ENCODE measurements at places on chromosomes 12 and 14.

GRCh38 chr12:70043490-70044138 lies 199.6 kb upstream of the CNOT2 start:
- no peak for DNase-seq

GRCh38 chr14:92259613-92260357 lies 63.2 kb upstream of the SLC24A4 start:
- no peak for DNase-seq

- DNase-seq = peak; percentile 63
These were observed 41.6 kb downstream of the UBE3B start for GRCh38 chr12:109518820-109519665.

GRCh38 chr12:24560192-24560775 lies 388.6 kb downstream of the BCAT1 start:
- no peak for DNase-seq

DNA sequence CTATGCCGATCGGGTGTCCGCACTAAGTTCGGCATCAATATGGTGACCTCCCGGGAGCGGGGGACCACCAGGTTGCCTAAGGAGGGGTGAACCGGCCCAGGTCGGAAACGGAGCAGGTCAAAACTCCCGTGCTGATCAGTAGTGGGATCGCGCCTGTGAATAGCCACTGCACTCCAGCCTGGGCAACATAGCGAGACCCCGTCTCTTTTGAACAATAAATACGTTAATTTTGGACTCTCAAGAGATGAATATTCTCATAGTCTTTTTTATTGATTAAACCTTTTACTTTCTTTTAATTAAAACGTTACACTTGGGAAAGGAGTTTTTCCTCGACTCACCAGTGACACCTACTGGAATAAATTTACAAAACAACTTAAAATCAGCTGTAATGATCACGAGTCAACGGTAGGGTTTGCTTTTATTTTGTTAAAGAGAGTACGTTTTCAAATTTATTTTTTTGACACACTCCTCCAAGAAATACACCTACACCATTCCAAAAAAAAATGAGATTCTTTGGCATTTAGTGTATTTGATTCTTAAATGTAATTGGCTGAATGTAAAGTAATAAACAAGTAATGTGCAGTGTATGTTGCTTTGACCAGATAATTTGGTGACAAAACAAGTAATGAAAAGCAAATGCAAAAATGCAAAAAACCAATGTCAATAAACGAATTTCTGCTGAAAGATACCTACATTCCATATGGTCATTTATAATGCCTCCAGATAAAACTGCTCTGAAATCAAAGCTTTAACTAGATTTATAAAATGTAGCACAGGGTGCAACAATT lies 687 bp upstream of the RPS29 start:
- peak; percentile 65 for DNase-seq

DNA sequence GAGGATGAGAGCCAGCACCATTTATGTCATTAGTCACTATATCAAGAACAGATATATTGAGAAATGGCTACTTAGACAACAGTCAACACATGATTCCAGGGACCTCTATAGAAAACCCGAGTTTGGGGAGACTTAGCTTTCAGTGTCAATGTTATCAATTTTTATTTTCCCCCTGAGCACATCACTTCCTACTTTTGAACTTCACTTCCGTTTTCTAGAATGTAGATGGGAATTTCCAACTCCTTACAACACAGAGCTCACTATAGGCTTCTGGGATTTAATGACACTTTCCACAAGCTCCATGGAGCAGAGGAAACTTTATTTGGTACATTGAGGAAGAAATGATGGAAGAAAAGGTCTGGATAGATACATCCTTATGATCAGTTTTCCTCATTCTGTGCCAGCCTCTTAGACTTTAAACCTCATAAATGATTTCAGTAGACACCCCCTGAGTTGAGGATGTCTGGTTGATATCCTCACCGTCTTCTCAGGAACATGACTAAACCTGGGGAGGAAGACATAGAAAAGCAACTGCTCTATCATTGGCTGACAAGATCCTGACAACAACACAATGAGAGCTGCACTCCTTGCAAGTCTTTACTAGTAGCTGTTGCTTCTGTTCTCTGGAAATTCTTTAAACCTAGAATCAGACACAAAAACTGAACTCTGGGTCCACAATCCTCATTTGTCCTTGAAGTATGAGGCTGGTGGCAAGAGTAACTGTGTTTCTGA lies 449.4 kb upstream of the OR4E1 start:
- no peak for DNase-seq

DNA sequence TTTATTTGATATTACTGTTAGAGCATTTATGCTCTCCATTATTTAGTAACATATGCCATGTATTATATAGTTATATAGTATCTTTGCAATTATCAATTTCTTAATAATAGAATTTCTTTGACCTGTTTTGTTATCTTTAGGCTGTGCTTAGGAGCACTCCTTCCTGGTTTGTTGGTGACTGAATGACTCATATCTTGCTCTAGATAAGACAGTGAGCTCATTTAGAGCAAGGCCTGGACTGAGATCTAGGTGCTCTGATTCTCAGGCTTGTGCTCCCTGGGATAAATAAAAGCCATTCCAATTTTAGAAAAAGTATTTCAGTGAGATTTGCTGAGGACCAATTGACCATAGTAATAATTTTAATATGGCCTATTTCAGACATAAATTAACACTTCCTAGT lies 951.2 kb downstream of the FLRT2 start:
- peak; percentile 34 for DNase-seq

- no peak for DNase-seq
These were observed 2.3 kb downstream of the KDM2B start for GRCh38 chr12:121578230-121579189.

- no peak for DNase-seq
These were observed 100.7 kb downstream of the DUSP16 start for GRCh38 chr12:12461923-12462315.

GRCh38 chr14:103161054-103161397 lies 37.8 kb downstream of the TNFAIP2 start:
- peak; percentile 46 for DNase-seq

DNA sequence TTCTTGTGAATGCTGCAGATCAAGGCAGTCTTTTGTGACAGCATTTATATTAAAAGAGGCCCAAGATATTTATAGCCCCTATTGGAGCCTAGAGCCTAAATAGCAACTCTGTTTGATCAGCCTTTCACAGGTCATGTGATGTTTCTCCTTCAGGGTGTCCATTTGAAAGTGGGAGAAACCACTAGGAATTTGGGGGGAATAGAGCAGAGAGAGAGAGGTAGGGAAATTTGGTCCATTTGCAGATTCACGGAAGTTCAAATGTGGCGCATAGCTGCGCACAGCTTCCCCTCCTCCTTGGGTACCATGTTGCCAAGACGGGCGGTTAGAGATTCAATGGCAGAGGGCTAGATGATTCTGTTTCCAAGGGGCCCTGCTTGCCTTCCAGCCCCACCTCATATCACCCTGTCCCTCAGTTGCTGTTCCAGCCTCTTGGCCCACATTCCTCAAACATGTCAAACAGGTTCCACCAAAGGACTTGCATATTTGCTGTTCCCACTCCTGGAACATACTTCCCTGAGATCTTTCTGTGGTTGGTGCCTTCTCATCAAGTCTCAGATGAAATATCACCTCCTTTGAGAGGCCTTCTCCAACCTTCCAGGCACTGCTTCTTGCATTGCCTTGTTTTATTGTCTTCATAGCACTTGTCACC lies 220.8 kb downstream of the CHST11 start:
- no peak for DNase-seq

All from A172 (cell line).